ENCODE measurements at places on chromosomes 6 and 20. TPM values are rescaled to one million over a fixed set of nuclear protein-coding genes. Genes with fewer than 3 reads are reported as not detected.

HLA-F gene
- 19.9 TPM for total RNA-seq

LCA5 gene
- 6.1 TPM for total RNA-seq

CYP21A2 gene
- total RNA-seq, result not detected

ENPP5 gene
- total RNA-seq, result not detected

KLHDC3 gene
- total RNA-seq, result 148 TPM

VGLL2 gene
- total RNA-seq, result not detected

PHACTR3 gene
- total RNA-seq, result not detected

ERVFRD-1 gene
- not detected for total RNA-seq

APOM gene
- 0.40 TPM for total RNA-seq

KCNK16 gene
- total RNA-seq, result not detected

LHFPL5 gene
- total RNA-seq, result not detected

DDX27 gene
- total RNA-seq, result 27.0 TPM

KHDRBS2 gene
- not detected for total RNA-seq

SCRT2 gene
- not detected for total RNA-seq

NHLRC1 gene
- total RNA-seq, result 2.2 TPM

BPI gene
- total RNA-seq, result not detected

GRIK2 gene
- not detected for total RNA-seq

SIM1 gene
- not detected for total RNA-seq

TFAP2A gene
- 2.1 TPM for total RNA-seq

IL20RA gene
- not detected for total RNA-seq

FAM209B gene
- not detected for total RNA-seq

TPD52L2 gene
- total RNA-seq, result 153 TPM

GUCA1A gene
- total RNA-seq, result not detected

DEF6 gene
- total RNA-seq, result 0.25 TPM

KCNK5 gene
- total RNA-seq, result not detected

POLR3F gene
- total RNA-seq, result 15.6 TPM

ELOVL4 gene
- total RNA-seq, result 0.99 TPM

C6orf120 gene
- total RNA-seq, result 24.3 TPM

SMIM8 gene
- total RNA-seq, result 3.1 TPM

TSHZ2 gene
- total RNA-seq, result not detected

VAPB gene
- total RNA-seq, result 12.3 TPM

C6orf15 gene
- not detected for total RNA-seq

GTSF1L gene
- total RNA-seq, result not detected

BACH2 gene
- total RNA-seq, result 0.39 TPM

Measured in pulmonary artery endothelial cell (primary cell).